ENCODE measurements at places on chromosomes 13 and 19.

DNA sequence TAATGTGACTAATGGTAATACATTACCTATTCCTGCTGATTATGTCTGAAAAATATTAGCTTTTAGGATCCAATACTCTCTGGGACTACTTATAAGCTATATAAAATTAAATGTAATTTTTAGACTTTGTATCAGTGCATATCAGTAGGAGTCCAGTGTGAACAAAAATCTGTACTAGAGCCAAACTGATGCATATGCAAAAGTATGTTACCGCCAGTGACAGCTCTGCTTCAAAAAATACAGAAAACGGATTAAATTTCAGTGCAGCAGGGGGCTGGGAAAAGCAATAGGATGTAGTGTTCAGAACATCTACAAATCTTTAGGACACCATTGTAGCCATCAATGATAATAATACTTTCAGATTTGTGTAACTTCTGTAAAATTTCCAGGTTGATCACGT, 385.5 kb downstream of the DACH1 start:
- DNase-seq: no peak

DNA sequence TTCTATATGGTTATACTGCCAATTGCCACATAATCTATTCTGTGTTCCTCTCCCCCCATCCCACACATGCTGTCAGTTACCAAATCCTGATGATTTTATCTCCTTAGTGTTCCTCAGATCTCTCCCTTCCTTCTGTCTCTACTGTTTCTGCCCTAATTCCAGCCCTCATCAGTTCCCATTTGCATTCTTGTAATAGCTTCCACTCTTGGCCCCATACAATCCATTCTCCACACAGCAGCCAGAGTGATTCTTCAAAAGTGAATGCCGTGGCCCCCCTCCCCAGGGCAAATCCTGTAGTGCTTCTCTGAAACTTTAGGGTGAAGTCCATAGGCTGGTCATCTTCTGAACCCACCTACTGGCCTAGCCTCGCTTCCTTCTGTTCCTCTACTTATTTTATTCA, 114.4 kb downstream of the ZAR1L start:
- DNase-seq: no peak

GRCh38 chr19:15641901-15642491, 1.3 kb downstream of the CYP4F3 start:
- DNase-seq: no peak

DNA sequence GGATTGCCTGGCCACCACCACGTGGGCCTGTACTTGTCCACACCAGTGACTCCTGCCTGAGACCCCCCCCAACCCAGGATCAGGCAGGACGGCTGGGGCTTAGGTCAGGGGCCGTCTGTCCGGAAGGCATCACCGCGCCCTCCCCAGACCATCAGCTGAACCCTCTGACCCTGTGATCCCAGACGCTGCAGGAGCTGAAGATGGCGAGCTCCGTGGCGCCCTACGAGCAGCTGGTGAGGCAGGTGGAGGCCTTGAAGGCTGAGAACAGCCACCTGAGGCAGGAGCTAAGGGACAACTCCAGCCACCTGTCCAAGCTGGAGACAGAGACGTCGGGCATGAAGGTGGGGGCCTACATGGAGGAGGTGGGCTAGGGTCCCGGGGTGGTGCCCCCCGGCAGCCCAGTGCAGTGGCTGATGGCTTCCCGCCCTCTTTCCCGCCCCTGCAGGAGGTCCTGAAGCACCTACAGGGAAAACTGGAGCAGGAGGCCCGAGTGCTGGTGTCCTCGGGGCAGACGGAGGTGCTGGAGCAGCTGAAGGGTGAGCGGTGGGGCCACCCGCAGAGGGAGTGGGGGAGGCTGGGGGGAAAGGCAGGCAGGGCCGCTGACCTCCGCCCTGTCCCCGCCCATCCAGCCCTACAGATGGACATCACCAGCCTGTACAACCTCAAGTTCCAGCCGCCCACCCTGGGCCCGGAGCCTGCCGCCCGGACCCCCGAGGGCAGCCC, 3.0 kb downstream of the APC2 start:
- no peak for DNase-seq

DNA sequence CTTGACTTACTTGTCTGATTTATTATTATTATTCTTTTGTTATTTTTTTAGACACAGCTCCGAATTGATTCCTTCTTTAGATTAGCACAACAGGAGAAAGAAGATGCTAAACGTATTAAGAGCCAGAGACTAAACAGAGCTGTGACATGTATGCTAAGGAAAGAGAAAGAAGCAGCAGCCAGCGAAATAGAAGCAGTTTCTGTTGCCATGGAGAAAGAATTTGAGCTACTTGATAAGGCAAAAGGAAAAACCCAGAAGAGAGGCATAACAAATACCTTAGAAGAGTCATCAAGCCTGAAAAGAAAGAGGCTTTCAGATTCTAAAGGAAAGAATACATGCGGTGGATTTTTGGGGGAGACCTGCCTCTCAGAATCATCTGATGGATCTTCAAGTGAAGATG, 29.4 kb downstream of the ERCC5 start:
- DNase-seq: no peak

DNA sequence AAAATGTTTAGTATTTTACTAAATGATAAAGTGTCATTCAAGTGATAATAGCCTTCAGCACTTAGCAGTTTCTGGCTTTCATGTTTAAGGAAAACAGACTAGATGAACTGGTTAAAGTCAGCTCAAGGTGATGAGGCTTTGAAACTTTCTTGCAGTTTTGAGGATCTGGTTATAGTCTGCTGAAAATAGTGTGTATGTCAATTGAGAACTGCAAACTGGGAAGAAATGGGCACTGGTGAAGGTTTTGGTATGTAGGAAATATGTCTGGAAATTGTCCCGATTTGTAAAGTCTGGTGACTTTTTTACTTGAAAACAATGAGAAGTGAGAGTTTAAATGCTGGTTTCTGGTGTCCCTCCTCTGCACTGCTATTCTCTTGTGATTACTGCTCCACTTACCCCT, 36.8 kb upstream of the SOX21 start:
- no peak for DNase-seq

- no peak for DNase-seq
These were observed 22.2 kb upstream of the KLF5 start for GRCh38 chr13:73036566-73036965.

DNA sequence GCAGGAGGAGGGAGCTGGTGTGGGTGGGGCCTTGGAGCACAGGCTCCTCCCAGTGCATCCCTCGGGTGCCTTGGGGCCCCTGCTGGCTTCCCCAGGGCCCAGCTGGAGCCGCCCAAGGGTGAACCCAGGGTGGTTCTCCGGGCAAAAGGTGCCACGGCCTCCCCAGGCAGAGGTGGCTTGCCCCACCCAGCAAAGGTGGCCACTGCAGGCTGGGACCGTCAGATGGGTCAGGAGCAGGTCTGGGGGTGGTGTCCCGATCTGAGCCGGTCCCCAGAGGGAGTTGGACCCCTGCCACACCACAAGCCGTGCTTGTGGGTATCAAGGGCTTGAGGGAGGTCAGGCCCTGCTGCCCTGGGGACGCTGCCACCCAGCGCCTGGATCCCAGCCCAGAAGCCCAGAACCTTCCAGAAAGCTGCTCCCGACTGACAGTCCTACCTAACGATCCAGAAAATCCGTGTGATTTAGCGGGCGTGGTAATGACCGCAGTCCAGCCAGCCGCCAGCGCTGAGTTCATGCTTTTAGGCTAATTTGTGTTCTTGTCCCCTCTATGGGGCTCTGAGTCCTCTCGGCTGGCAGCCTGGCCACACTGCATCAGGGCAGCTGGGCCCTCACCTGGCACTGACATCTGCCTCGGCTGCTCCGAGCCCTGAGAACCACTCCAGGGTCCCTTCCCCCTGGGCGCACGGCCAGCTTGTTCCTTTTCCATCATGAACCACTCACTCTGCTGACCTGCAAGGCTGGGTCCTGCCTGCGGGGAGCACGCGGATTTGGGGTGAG, 5.0 kb upstream of the GRIN3B start:
- DNase-seq: no peak

- DNase-seq: no peak
These were observed 6.2 kb downstream of the MYO1F start for GRCh38 chr19:8571006-8571411.

DNA sequence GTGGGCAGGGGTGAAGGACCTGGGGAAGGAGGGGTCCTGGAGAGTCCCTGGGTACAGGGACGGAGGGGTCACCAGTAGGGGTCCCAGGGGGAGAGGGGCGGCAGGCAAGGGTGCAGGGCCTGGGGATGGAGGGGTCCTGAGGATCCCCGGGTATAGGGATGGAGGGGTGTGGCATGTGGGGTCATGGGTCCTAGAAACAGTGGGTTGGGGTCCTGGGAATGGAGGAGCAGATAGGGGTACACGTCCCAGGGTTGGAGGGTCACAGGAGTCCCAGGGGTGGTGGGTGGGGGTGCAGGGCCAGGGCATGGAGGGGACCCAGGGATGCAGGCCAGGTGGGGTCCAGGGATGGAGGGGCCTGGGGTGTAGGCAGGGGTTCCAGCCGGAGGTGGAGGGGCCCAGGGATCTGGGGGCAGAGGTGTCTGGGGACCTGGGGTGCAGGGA, 1.4 kb downstream of the BTBD2 start:
- DNase-seq: no peak

- no peak for DNase-seq
These were observed 96.1 kb downstream of the WTIP start for GRCh38 chr19:34577531-34578101.

DNA sequence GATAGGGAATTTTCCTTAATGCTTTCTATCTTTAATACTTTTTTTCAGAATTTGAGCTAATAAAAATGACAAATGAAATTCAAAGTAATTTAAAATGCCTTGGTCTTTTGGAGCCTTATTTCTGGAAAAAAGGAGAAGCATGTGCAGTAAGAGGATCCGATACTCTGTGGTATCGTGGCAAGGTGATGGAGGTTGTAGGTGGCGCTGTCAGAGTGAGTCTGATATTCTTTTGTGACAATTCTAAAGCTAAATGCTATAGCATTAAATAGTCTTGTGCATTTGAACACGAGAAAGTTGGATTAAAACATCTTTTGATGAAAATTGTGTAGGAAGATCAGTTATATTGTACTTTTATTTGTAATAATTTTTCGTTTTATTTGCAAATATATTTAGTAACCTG, 95.0 kb downstream of the RNF17 start:
- no peak for DNase-seq

DNA sequence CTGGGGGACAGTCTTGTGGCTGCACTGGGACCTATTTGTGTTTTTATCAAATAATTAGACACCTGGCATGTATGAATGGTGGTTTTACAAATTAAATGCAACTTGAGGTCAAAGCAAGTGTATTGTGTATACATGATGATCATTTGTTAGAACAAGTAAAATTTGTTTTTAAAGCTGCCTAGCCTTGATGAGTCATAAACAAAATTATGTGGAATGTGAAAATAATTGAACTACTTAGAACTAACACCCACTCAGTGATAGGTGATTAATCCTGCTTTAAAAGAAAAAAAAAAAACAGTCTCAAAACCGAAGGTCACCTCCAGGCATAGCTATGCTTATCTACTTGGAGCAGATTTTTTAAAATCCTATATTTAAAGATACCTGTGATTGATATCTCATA, 770.3 kb upstream of the SLITRK5 start:
- no peak for DNase-seq

DNA sequence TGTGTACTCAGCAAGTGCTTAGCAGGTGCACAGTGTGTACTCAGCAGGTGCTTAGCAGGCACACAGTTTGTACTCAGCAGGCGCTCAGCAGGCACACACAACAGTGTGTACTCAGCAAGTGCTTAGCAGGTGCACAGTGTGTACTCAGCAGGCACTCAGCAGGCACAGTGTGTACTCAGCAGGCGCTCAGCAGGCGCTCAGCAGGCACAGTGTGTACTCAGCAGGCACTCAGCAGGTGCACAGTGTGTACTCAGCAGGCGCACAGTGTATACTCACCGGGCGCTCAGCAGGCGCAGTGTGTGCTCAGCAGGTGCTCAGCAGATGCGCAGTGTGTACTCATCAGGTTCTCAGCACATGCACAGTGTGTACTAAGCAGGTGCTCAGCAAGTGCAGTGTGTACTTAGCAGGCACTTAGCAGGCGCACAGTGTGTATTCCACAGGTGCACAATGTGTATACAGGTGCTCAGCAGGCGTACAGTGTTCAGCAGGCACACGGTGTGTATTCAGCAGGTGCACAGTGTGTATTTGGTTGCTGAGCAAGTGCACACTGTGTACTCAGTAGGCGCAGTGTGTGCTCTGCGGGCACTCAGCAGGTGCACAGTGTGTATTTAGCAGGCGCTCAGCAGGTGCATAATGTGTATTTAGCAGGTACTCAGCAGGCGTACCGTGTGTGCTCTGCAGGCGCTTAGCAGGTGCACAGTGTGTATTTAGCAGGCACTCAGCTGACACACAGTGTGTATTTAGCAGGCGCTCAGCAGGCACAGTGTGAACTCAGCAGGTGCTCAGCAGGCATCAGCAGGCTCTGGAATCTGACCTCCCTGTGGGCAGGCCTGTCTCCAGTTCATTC, 15.1 kb downstream of the CRTC1 start:
- no peak for DNase-seq

GRCh38 chr13:36763126-36763722, 55.8 kb upstream of the RFXAP start:
- no peak for DNase-seq

Measured in GM10248 (cell line).